ENCODE measurements at places on chromosomes 4 and X.

GRCh38 chrX:11540532-11541377 is 125.0 kb downstream of the ARHGAP6 start:
- DNase-seq: no peak

- DNase-seq: no peak
Observed at GRCh38 chr4:69894186-69894585, 34.2 kb upstream of the SULT1E1 start.

DNA sequence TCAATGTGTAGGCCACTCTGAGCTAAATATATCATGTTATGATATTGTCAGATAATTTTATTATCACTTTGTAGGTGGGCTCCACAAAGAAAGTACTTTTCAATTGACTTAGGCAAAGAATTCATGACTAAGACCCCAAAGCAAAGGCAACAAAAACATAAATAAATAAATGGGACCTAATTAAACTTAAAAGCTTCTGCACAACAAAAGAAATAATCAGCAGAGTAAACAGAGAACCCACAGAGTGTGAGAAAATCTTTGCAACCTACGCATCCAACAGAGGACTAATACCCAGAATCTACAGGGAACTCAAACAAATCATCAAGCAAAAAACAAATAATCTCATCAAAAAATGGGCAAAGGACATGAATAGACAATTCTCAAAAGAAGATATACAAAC is 15.2 kb upstream of the PDLIM5 start:
- no peak for DNase-seq

GRCh38 chr4:25509646-25510045 is 132.6 kb downstream of the ANAPC4 start:
- no peak for DNase-seq

- no peak for DNase-seq
Observed at GRCh38 chrX:150869450-150869849, 29.0 kb downstream of the CD99L2 start.

DNA sequence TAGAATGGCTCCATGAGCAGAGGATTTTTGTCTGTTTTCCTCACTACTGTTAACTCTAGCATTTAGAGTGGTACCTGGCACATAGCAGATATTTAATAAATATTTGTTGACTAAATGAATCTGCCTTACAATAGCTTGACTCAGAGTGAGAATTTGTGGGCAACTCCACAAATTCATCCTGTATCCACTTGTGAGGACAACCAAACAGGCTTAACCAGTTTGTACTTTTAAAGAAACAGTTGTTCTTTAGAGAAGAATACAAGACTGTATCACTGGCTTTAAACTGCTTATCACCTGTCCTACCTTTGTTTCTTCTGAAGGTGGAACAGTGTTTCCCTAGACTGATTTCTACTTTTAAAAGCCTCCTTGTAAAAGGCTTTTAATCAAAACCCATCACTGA is 141.3 kb upstream of the SH3RF1 start:
- no peak for DNase-seq

DNA sequence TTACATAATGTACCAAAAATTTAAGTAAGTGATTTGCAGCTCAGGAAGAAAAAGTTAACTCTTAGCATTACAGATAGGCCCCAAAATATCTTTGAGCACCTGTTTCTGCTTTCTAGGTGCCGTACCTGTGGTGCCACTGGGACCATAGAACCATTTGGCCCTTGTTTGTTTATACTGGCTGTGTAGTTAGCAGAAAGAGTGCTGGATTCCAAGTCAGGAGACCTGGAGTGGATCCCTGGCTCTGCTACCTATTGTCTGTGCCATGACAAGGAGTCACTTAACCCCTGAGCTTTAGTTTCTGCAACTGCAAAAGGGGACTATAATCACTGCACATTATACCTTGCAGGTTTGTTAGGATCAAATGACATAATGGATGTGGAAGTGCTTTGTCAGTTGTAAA is 137.8 kb upstream of the GPR101 start:
- DNase-seq: no peak

- DNase-seq: no peak
Observed at GRCh38 chr4:131547506-131547981, 1601.5 kb upstream of the PCDH10 start.
